ENCODE measurements at places on chromosomes 16 and 17. TPM values are rescaled to one million over a fixed set of nuclear protein-coding genes. Genes with fewer than 3 reads are reported as not detected.

Gene PRDM7
- total RNA-seq, result not detected

Gene CHST5
- total RNA-seq, result not detected

Gene COA3
- total RNA-seq, result 34.3 TPM

Gene GSDMA
- total RNA-seq, result not detected

Gene C16orf92
- not detected for total RNA-seq

Gene DNAI2
- total RNA-seq, result not detected

- no peak for DNase-seq
- no peak overlapping the region for H3K27ac ChIP-seq
- no peak overlapping the region for H3K4me3 ChIP-seq
- no peaks in the 10 kb centered on the region for H3K4me1 ChIP-seq
- peaks cover 9% of the 10 kb centered on the region for H3K27me3 ChIP-seq
Measured at GRCh38 chr17:42067371-42068091, 17.1 kb upstream of the C17orf113 start.

- H3K27ac ChIP-seq, result no peak overlapping the region
- H3K27me3 ChIP-seq, result no peaks in the 10 kb centered on the region
- DNase-seq, result peak; percentile 20
- no peak overlapping the region for H3K4me3 ChIP-seq
- peaks cover 12% of the 10 kb centered on the region for H3K4me1 ChIP-seq
Measured at GRCh38 chr16:12097523-12098428, 121.2 kb downstream of the SNX29 start.

- H3K4me3 ChIP-seq, result no peak overlapping the region
- no peak for DNase-seq
- H3K4me1 ChIP-seq, result peaks cover 16% of the 10 kb centered on the region
- peaks cover 33% of the 10 kb centered on the region for H3K36me3 ChIP-seq
Measured at GRCh38 chr16:87835882-87836331, 33.4 kb downstream of the SLC7A5 start.

DNA sequence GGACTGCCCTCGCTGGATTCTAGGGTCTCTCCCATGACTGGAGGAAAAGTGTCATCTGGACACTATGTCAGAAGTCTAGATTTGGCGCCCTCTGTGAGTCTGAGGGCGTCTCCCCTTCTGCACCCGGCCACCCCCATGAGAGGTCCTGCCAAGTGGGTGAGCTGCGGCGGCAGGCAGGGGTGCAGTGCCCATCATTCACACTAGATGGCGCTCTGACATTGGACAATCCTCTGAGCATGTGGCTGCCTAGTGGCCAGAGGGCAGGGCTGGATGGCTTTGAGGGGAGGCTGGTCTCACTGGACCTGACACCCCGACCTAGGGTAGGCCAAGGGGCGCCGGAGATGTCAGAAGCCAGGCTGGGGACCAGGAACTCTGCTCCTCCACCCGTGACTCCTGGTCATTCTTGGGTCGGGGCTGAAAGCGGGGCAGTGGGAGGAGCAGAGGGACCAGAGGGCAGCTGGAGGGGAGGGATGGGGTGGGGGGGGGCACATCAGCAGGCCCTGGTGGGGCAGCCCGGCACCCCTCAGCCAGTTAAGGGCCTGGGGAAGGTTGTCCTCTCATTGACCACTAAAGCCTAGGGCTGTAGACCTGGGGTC lies 28.0 kb downstream of the MRM1 start:
- H3K4me1 ChIP-seq, result no peaks in the 10 kb centered on the region
- peaks cover 31% of the 10 kb centered on the region for H3K27me3 ChIP-seq
- no peak overlapping the region for H3K4me3 ChIP-seq

DNA sequence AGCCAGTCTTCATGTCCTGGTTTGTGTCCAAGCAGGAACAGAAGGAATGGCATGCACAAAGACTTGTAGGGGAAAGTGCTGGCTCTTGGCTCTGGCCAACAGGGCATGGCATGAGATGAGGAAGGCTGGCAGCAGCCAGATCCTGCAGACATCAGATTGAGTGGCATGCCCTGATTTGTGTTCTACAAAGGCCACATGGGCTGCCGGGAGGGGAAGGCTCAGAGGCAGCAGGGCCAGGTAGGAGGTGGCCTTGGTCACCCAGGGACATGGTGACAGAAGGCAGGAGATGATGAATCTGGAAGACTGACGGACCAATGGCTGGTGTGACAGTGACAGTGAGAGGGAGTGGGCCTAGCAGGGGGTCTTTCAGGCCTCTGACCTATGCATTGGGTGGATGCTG lies 33.7 kb downstream of the SMPD3 start:
- peaks cover 2% of the 10 kb centered on the region for H3K27me3 ChIP-seq
- H3K36me3 ChIP-seq, result no peaks in the 10 kb centered on the region
- no peak overlapping the region for H3K4me3 ChIP-seq
- H3K27ac ChIP-seq, result no peak overlapping the region

DNA sequence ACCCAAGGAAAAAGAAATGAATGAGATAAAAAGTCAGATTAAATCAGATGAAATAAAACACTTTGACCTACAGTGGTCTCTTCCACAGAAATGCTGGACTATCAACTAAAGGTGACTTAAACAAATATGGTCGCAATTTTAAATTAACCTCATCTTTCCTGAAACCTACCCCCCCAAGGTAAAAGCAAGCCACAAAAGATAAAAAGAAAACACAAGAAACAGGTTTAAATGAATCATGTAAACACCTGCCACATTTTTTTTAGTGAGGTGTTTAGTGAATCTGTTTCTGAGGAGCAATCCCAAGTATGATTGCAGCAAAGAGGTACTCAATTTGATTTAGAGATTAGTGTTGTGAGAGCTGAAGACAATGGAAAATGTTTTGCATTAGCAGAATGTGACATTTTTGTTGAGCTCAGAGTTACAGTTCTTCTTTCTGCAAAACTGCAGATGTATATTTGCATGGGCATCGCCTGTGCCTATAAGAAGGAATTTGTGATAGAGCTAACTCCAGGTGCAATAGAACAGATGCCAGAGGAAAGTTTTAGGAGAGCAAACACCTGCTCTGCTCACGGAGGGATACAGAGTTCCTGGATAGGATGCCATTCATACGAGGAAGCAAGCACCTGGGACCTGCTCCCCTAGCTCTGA lies 3.4 kb upstream of the MMD start:
- H3K27ac ChIP-seq, result no peak overlapping the region
- no peak for DNase-seq
- no peak overlapping the region for H3K4me3 ChIP-seq
- peaks cover 10% of the 10 kb centered on the region for H3K4me1 ChIP-seq
- peaks cover 23% of the 10 kb centered on the region for H3K27me3 ChIP-seq

GRCh38 chr17:52828621-52829020 lies 670.1 kb upstream of the CA10 start:
- no peaks in the 10 kb centered on the region for H3K27me3 ChIP-seq
- H3K4me3 ChIP-seq, result no peak overlapping the region
- no peaks in the 10 kb centered on the region for H3K4me1 ChIP-seq
- no peak overlapping the region for H3K27ac ChIP-seq

DNA sequence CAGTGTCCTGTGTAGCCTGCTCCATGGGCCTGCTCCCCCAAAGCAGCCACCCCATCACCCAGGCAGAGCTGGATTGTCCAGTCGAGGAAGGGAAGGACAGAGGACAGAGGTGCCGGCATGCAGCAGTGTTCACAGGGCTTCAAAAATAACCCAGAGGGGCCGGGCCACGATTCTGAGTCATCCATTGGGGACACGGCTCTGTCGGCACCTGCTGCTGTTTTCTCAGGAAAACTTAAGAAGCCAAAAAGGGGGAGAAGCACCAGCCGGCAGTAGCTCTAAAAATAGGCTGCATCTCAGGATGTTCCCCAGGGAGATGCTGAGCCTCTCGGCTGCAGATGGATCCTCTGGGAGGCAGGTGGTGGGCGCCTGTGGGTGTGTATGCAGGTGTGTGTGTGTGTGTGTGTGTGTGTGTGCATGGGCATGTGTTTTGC lies 1.6 kb downstream of the CA7 start:
- no peak overlapping the region for H3K4me3 ChIP-seq
- no peaks in the 10 kb centered on the region for H3K36me3 ChIP-seq
- H3K4me1 ChIP-seq, result peaks cover 9% of the 10 kb centered on the region
- H3K27me3 ChIP-seq, result peaks cover 39% of the 10 kb centered on the region

DNA sequence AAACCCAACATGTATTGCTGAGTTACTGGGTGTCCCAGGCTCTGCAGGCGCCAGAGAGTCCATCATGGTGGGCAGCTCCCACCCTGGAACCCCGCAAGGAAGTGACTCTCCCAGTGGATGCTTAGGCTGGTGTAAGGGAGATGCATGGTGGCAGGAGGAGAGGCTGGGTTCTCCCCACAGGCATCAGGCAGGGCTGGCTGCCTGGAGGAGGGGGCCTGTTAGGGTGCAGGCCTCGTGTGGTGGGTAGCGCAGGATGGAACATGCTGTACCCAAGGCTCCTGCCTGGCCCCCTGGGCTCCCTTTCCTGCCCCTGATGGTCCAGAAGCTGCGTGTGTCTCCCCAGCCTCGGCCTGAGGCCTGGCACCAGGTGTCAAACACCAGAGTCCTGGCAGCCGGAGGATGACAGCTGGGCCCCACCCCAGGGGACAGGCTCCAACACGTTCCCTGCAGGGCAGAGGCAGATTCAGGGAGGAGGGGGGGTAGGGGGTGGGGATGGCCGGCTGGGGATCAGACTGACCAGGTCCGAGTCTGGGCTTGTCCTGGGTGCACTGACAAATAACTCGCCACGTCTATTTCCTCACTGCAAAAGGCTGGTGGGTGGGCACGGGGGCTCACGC lies 40.2 kb upstream of the CIBAR2 start:
- H3K27ac ChIP-seq, result no peak overlapping the region
- H3K36me3 ChIP-seq, result no peaks in the 10 kb centered on the region
- H3K4me3 ChIP-seq, result no peak overlapping the region
- H3K27me3 ChIP-seq, result no peaks in the 10 kb centered on the region
- H3K4me1 ChIP-seq, result peaks cover 24% of the 10 kb centered on the region

- no peak overlapping the region for H3K4me3 ChIP-seq
- no peak for DNase-seq
- no peak overlapping the region for H3K27ac ChIP-seq
- H3K36me3 ChIP-seq, result no peaks in the 10 kb centered on the region
- H3K4me1 ChIP-seq, result peaks cover 4% of the 10 kb centered on the region
Measured at GRCh38 chr17:51147650-51148049, 5.7 kb upstream of the NME1 start.

DNA sequence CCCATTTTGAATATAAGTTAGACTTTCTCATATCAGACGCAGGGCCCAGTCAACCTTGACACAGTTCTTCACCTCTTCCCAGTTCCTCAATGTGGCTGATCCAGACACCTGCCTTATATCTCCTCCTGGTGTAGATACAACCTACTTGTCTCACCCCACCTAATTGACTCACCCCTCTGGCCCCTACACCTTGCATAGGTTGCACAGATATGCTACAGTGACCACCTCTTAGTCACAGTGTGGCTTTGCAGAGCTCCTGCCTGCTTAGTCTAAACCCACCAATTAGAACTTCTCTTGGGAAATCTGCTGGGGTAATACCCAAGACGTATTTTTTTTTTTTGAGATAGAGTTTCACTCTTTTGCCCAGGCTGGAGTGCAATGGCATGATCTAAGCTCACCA lies 16.8 kb downstream of the CHP2 start:
- no peaks in the 10 kb centered on the region for H3K4me1 ChIP-seq
- no peak overlapping the region for H3K4me3 ChIP-seq
- H3K27me3 ChIP-seq, result no peaks in the 10 kb centered on the region
- no peaks in the 10 kb centered on the region for H3K36me3 ChIP-seq

DNA sequence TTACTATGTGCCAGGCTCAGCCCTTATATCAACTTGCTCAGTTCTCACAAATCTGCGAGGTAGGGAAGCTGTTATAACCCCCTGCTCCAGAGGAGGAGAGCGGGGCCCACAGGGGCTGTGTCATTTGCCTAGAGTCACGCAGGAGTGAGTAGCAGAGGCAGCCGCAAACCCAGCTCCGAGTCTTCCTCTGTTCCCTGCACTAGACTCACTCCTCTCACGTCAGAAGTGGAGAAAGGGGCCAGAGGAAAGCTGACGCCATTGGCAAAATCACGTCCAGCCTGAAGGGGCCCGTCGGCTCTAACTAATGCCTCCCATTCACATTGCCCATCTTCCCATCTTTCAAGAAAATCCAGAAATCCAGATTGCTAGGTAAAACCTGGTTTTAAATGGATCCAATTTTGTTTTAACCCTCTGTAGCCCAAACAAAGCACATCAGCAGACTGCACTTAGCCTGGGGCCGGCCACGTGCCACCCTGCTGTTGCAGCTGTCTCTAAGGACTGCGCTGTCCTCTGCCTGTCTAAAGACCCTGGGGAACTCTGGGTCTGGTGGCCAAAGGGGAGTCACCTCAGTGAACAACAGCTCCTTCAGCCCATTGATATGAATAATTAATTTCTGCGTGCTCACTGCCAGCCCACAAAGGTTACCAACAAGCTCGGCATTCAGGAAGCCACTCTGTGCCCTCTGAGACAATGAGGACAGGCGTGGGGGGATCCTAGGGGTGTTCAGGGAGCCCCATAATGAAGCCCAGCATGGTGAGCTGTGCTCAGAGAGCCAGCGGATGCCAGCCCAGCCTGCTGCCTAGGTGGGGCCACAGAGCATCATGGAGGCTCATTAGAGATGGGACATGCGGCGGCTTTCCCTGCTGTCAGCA lies 36.7 kb upstream of the ABR start:
- no peaks in the 10 kb centered on the region for H3K4me1 ChIP-seq
- H3K27me3 ChIP-seq, result peaks cover 32% of the 10 kb centered on the region
- no peak for DNase-seq
- no peaks in the 10 kb centered on the region for H3K36me3 ChIP-seq
- H3K4me3 ChIP-seq, result no peak overlapping the region

DNA sequence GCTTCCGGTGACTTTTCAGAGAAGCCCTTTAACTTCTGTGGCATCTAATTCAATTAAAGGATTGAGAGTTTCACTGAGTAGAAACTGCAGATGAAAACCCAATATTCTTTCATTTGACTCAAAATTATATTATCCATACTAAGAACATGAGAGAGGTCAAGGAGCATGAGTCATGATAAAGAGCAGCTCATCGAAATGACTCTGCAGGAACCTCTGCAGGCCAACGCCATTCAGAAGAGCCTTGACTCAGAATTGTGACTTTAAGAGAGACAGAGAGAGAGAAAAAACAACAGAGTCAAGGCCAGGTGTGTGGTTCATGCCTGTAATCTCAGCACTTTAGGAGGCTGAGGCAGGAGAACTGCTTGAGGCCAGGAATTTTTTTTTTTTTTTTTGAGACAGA lies 417.2 kb upstream of the XYLT1 start:
- no peaks in the 10 kb centered on the region for H3K36me3 ChIP-seq
- no peak for DNase-seq
- H3K27me3 ChIP-seq, result no peaks in the 10 kb centered on the region
- H3K4me3 ChIP-seq, result no peak overlapping the region
- H3K27ac ChIP-seq, result no peak overlapping the region

DNA sequence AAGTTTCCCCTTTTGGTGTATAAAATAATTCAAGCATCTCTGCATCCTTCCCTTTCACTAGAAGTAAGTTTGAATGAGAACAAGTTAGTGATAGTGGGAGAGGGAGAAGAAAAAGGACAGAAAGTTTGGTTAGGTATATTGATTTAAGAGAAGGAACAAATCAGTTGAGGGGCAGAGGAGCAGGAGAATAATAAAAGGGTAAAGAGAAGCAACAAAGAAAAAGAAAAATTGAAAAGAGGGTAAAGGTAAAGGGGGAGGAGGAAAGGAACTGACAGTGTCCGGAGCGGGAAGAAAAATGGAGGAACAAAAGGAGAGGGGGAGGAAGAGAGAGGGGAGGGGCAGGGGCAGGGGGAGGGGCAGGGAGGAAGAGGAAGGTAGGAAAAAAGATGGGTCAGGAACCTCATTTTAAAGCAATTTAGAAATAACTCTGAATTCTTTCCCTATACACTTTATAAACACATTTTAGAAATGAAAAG lies 6.3 kb upstream of the IGF2BP1 start:
- peaks cover 58% of the 10 kb centered on the region for H3K27me3 ChIP-seq
- peaks cover 5% of the 10 kb centered on the region for H3K4me1 ChIP-seq
- no peaks in the 10 kb centered on the region for H3K36me3 ChIP-seq
- no peak overlapping the region for H3K27ac ChIP-seq

Measured in astrocyte (in vitro differentiated cells and primary cell).